ENCODE measurements at places on chromosomes 1 and 21.

DNA sequence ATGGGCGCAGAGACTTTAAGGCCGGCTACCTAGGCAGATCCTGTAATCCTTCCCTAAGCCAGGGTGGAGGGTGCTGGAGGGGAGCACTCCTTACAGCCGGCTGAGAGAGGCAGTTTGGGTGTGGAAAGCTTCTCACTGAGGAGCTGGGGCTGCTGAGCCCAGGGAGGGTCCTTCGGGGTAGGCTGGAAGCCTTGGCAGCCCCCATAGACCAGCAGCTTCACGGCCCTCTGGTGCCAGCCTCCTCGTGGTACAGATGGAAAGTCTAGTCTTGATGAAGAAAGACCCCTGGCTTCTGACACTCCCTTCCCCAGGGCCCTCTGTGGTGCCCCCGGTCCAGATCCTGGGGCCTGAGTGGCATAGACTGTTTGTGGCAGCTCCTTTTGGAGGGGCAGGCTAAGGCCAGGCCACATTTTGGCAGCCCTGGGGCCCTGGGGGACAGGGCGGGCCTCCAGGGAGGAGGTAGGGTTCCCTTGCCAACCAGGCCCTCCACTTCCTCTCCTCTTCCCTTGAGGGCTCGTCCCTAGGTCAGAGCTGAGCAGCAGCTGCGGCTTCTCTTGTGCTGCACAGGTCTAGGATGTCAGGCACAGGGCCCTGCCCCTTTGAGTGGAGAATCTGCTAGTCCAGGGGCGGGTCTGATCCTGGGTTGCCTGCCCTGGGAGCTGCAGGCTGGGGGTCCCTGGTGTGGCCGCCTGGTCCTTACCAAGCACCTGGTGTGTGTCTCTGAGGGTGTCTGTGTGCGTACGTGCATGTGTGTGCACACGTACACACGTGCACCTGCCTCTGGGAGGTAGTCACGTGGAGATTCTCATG is 4.8 kb downstream of the AMPD2 start:
- no peak for DNase-seq

GRCh38 chr1:223708651-223709268 is 3.6 kb upstream of the CAPN2 start:
- no peak for DNase-seq

GRCh38 chr1:21955501-21956281 is 18.6 kb upstream of the HSPG2 start:
- no peak for DNase-seq

GRCh38 chr1:160579216-160579701 is at the start of gene CD84:
TSS of gene CD84 (minus strand) at chr1:160579496. CDS start at chr1:160579437, 59 bp downstream.
- DNase-seq = no peak

- no peak for DNase-seq
Observed at GRCh38 chr1:67803380-67804279, 29.6 kb downstream of the GNG12 start.

DNA sequence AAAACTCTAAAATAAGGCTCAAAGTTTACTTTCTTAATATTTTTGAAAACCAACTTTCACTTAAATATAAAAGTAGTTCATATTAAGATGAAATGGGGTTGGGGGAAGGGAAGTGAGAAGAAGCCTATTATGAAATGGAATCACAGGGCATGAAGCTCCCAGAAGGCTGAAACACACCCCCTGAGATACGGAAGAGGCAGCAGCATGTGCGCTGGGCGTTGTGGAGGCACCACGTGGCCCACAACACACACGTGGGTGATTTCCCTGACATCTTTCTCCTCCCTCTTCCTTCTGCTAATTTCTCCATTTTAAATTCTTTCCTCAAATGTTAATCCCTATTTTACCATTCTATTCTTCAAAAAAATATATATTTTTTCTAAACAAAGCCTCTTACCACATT is 35.6 kb upstream of the SEC16B start:
- DNase-seq = peak; percentile 15

DNA sequence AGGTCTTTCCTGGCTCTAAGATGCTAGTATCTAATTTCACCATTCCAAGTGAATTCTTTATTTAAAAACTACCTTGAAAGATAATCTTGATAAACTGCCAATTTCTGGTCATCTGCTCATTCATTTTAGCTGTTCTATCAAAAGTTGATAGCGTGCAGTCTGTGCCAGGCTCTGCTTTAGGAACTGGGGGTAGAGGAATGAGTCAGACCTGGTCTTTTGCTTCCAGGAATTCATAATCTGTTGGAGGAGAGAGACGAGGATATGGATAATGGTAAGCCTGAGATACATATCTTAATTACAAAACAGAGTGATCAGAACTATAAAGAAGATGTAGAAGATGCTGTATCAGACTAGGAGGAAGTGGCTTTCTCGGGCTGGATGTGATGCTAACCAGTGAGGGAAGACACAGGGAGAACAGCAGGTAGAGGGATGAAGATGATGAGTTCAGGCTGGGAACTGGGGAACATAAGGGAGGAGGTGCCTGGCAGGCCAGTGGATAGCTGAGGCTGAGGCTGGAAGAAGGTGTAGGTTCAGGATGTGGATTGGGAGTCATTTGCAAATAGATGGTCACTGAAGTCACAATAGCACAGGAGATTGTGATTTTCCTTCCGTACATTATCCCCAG is 12.3 kb upstream of the PHC2 start:
- no peak for DNase-seq

DNA sequence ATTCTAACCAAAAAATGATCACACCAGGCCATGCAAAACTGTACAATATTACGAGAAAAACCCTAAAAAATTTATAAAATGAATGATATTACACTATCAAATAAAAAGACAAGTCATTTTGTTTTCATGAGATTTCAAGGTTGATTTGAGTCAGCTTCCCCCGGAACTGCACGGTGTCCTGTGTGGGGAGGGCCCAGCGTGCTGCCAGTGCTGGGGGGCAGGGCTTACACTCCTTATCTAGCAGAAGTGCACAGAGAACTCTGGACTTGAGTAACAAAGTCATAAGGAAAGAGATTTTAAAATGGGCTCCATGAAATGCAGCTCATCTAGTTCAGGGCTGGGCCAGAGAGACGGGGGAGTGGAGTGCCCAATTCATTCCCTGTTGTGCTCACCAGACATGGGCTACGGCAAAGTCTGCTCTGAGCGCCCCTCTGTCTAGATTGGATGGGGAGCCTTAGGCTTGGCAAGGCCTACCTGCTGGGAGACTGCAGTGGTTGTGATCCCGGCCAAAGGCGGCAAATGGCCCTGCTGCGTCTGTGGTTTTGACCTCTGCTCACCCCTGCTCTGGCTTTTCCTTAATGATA is 50.1 kb downstream of the COQ8A start:
- peak; percentile 59 for DNase-seq

DNA sequence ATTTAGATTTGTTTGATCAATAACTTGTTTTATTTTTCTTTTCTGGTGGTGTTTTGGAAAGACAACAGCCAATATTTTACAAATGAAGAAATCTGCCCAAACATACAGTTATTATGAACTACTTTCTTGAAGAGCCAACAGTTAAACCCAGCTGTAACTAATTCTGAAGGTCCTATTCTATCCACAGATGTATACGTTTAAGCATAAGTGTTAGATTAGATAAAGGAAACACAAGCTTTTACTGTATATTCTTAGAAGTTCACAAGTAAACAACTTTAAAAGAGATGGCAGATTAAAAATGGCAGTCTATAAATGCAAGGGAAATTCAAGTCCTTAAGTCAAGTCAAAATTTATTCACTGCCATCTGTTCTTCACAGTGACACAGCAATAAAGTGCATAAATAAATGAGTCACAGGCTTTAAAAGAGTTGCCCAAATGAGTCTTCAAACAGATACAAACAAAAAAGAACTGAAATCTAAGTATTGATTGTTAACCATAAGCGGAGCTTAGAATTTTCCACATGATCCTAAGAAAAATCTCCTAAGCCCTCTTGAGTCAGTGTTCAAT is 49.9 kb upstream of the KCNH1 start:
- DNase-seq = no peak

DNA sequence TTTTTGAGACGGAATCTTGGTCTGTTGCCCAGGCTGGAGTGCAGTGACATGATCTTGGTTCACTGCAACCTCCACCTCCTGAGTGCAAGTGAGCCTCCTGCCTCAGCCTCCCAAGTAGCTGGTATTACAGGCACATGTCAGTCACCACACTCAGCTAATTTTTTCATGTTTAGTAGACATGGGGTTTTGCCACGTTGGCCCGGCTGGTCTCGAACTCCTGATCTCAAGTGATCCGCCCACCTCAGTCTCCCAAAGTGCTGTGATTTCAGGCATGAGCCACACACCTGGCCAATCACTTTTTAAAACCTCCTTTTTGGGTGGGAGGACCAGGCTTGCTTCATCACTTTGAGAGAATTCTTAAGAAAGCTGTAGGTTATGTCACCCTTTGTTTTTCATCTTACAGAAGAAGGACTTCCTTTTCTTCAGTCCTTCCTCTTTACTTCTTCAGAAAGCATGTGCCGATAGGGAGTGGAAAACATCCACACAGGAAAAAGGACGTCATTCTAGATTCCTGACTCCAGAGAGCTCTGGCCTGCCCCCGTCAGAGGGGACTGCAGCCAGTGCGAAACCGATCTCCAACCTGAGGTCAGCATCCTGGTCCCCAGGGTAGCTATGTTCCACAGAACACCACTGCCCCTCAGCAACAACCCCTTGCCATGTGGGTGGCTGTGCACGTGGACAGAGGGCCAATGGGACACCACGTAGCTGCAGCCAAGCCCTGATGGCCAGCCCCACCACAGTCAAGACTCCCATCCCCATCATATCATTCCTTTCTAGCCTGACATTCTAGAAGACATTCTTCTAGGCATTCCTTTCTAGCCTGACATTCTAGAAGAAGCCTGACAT is 21.9 kb downstream of the NCF2 start:
- no peak for DNase-seq

- no peak for DNase-seq
Observed at GRCh38 chr1:99507906-99508732, 137.8 kb upstream of the PALMD start.

- DNase-seq = no peak
Observed at GRCh38 chr21:38910390-38911067, 104.8 kb downstream of the ETS2 start.

DNA sequence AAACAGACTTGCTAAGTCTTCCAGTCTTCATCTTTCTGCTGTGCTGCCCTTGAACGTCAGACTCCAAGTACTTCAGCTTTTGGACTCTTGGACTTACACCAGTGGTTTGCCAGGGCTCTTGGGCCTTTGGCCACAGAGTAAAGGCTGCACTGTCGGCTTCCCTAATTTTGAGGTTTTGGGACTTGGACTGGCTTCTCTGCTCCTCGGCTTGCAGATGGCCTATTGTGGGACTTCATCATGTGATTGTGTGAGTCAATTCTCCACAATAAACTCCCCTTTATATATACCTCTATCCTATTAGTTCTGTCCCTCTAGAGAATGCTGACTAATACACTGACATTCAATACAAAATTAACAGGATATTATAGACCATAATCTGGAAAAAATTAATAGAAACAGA is 628.1 kb downstream of the PLPP3 start:
- DNase-seq = no peak

DNA sequence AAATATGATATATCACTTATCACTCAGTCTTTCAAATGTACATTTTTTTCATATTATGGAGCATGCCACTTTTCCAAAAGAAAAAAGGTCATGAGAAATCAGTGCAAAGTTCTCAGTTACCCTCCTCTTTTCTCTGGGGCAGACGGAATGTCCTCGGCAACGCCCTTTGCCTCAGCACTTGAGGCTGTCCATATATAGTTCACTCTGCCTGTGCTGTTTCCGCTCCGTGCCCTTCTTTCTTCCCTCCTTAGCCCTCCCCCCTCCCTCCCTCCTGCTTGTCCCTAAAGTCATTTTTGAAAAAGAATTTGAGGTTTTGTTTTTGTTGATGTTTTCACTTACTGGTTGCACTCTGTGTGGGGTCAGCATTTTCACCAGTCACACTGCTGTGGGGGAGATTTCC is 5.4 kb downstream of the BARHL2 start:
- no peak for DNase-seq

DNA sequence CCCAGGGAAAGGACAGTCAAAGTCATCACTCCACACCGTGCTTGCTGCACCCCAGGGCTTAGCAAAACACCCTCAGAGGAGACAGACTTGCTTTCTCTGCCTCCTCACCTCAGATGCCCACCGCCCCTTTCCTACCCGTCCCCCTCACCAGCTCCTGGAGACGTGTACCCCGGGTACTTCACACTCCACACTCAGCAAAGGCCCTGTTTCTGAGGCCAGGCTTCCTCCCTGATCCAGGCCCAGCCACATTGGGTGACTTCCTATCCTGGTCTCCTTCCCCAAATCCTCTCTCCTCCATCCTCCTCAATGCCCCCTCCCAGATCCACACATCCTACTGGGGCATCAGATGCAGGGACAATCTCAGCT is 116.7 kb downstream of the DMRTB1 start:
- no peak for DNase-seq
